Stimulated activated CD8-positive, alpha-beta memory T cell treated with anti-CD3 and anti-CD28 coated beads, Interleukin-7, amount 100 ng/mL, for 4 hours (primary cell): ENCODE measurements at places on chromosomes 13 and 19.

- DNase-seq = no peak
Observed at GRCh38 chr19:5890099-5890498, 13.5 kb downstream of the NDUFA11 start.

- peak; percentile 86 for DNase-seq
Observed at GRCh38 chr19:32405431-32406160, at the start of gene DPY19L3. TSS of gene DPY19L3 (plus strand) at chr19:32405770. CDS start at chr19:32408254, 2,484 bp downstream.

GRCh38 chr19:17718550-17718946 is 732 bp upstream of the MAP1S start:
- no peak for DNase-seq

DNA sequence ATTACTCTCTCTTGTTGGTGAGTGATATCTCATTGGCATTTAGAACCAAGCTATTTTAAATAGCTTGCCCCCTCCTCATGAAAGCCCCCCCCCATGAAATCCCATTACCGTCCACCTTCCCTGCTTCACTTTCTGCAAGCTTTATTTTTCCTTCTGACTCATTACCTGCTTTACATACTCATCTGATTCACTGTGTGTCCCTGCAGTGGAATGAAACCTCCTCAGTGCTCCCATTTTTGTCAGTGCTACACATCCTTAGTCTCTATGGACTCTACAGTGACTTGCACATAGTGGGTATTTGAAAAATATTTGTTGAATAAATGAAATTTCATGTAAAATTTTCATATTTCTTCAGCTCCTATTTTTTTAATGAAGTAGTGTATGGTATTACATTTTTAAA is 62.3 kb downstream of the DOCK9 start:
- DNase-seq = no peak

GRCh38 chr19:16160445-16160942 is 12.8 kb downstream of the CIB3 start:
- DNase-seq = no peak

DNA sequence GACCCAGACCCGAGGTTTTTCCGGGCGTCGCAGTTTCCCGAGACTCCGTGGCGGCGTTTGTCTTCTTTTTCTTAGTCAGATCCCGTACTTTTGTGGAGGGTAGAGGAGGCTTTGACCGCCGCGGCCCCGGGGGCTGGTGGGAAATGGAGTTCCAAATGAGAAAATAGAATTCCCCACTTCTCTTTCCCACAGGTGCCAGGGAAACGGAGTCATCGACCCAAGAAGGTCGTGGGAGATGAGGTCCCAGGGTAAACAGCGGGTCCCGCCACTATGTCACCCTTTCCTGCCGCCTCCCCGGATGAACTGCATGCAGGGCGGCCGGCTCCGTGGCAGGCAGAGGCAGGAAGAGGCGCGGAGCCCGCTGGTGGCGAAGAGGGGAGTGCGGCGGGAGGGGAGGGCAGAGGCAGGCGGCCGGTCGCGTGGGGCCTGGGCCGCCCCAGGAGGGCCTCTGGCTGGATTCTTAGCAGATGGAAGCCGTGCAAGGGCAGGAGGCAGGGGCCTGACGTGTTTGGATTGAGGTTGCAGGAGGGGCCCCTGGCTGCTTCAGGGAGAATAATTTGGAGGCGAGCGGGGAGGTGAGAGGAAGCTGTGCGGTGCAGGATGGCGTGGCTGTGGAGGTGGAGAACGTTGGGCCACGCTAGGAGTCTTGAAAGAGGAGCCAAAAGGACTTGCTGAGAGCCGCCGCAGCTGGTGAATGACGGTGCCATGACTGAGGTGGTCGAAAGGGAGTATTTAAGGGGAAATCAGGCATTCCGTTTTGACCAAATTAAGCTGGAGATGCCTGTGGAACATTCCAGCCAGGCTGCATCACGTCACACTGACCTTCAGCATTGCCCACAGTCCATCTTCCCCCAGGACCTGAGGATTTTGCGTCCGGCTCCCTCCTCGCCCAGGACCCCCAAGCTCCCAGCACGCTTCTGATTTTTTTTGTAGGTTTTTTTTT is 11.7 kb downstream of the CYTH2 start:
- peak; percentile 29 for DNase-seq

GRCh38 chr13:86892330-86892729 is 778.8 kb upstream of the SLITRK5 start:
- DNase-seq = no peak

DNA sequence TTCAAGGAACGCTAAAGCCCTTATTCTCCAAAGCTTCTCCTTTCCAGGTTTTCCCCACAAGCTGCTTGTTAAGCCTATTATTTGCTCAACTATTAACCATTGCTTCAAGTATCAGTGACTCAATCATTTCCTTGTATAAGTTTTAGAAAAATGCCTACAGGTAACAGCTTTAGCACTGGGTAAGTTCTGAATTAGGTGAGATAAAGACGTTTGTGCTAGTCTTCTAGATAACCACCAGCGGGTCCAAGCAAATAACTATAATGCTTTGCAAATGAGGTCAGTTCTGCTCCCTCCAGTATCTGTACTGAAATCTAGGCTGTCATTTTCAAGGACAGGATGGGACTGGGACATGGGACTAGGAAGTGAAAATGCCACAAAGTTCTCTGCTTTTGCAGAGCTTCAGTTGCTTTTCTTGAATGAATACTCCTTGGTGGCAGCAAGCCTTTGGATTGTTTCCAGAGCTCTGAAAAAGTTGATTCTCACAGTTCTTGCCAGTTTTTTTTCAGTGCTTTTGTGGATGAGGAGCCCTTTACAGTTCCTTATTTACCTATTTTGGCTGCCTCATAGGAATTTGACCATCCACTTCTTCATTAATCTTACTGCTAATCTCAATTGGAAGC is 1487.7 kb downstream of the EFNB2 start:
- no peak for DNase-seq

DNA sequence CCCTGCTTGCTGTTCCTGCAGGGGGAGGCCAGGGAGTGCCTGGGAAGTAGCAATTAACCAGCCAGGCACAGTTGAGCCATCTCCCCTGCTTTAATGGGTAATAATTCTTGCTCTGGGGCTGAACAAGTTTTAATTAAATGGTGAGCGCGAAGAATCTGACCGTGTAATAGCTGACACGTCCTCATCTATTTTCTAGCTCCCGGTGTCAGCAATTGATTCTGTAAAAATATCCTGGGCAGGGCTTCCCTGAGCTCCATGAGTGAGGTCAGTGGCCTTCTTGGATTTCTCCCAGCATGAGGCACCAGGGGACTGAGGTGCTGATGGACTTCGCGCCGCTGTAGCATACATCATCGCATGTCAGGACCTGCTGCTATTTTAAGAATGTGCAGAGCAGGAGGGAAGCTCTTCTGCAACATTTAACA is 26.9 kb downstream of the SIPA1L3 start:
- no peak for DNase-seq

DNA sequence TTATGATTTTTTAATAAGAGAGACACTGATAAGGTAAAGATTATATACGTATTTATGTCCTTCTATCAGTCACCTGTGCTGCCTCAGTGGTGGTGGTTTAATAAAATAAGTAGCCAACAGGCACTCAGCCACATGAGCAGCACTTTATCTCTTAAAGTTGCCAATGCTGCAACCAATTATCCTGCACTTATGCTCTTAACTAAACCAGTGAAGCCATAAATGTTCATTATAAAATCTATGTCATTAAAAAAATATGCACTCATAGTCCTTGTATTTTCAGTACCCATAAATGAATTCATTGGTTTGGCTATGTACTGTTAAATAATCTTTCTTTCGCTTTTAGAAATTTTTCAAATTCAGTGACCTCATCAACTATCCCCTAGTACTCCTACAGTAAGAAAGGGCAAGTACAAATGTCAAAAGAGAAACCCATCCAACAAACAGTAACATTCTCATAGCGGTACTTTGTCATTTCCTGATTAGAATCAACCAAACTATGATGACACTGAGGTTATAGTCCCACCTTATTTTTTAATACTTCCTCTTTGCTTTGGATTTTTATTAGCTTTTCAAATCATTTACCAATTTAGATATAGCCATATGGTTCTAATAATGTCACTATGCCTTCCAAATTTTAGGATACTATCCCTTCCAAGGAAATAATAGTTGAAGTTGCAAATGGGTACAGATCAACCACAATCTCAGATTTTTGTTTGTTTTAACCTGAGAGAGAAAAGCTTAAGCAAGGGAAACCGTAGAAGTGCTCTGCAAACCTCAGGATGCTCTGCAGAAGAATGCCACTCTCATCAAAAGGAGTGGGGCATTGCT is 190.9 kb downstream of the KLF12 start:
- no peak for DNase-seq

DNA sequence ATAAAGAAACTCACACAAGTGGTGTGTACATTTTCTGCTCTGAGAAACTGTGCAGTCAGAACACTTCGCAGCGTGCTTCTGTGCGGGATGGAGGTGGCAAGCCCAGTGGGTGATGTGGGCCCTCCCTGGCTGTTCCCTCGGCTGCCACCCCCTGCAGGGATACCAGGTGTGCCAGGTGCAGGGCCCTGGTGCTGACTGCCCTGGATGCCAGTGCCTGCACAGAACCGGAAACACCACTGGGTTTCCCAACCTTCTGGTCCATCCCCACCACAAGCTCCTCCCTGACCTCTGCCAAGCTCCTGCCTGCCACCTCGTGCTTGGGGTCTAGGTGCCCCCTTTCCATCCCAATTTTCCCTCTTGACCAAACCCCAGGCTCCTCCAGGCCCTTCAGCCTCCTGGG is 81.9 kb upstream of the MCF2L start:
- no peak for DNase-seq

- DNase-seq = no peak
Observed at GRCh38 chr19:47161876-47162489, 31.3 kb downstream of the SAE1 start.

- DNase-seq = no peak
Observed at GRCh38 chr19:38360351-38360750, 14.0 kb upstream of the PSMD8 start.

GRCh38 chr19:7901337-7901736 is 2.3 kb upstream of the MAP2K7 start:
- no peak for DNase-seq
